Stimulated activated CD8-positive, alpha-beta memory T cell treated with anti-CD3 and anti-CD28 coated beads, Interleukin-7, amount 100 ng/mL, for 48 hours (primary cell): ENCODE measurements at places on chromosomes 2 and 18.

DNA sequence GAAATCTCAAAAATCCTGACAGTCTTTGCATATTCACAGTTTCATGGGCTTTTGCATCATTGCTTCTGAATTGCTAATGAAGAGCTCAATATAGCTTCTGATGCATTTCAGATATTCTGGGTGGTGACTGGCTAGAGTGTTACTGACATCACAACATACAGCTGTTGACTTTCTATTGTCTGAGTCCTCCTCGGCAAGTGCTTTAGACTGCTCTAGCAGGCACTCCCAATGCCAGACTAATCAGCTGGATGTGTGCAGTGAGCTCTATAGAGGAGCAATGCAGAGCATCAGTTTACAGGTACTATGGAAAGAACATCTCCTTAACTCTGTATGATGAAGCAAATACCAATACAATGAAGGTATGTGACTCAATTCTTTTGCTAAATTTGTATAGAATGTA lies 54.9 kb downstream of the R3HDM1 start:
- no peak for DNase-seq

DNA sequence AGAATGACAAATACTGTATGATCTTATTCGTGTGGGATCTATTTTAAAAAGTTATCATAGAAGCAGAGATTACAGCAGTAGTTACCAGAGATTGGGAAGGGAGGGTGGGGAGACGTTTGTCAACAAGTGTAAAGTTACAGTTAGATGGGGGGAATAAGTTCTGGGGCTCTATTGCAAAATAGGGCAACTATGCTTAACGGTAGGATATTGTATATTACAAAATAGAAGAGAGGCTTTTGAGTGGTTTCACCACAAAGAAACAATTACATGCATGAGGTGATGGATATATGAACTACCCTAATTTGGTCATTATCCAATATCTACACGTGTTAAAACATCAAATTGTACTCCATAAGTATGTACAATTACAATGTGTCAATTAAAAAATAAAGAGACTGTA lies 123.4 kb upstream of the NOSTRIN start:
- DNase-seq = no peak

DNA sequence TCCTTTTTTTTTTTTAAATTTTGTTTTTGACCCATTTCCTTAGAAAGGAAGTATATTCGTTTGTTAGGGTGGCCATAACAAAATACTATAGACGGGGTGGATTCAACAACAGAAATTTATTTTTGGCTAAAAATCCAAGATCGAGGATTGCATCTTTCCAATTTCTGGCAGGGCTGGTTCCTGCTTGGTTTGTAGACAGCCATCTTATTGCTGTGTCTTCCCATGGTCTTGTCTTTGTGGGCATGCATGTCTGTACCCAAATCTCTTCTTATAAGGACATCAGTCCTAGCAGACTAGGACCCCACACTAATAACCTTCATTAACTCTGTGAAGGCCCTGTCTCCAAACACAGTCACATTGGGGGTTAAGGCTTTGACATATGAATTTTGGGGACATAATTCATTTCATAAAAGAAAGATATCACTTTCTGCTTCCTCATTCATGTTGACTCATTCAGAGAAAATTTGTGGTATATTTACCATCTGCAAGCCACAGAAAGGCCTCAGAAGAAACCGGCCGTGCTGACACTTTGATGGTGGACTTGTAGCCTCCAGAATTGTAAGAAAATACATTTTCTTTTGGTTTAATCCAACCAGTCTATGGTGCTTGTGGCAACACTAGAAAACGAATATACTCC lies 262.1 kb downstream of the LPIN1 start:
- DNase-seq = no peak

DNA sequence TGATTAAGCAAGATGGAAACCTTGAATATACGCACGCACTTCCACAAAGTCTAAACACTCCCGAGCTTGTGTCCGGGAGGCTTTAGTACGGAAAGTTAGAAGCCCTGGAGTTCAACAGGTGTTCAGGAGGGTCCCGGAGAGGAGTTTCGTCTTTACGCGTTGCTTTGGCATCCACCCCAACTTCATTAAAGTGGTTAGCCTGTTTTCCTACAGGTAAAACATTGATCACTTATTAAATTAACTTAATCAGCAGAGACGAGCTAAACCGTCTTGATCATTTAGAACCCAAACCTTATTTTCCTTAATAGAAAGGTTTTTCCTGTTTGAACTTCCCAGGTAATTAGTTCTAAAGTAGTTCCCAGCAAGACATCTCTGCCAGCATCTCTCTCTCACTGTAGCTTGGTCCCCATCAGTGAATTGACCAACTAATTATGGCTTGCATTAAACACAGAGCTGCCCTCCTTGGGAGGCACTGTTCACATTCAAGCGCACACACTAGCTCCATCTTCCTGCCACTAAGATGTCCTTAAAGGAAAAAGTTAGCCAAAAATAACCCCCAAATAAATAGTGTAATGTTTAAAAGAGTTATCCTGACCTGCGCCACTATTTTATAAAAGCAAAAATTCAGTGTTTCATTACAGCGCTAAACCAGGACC lies 1.4 kb downstream of the NPAS2 start:
- no peak for DNase-seq

GRCh38 chr2:150124739-150125138 lies 362.7 kb downstream of the RND3 start:
- no peak for DNase-seq

- no peak for DNase-seq
Observed at GRCh38 chr2:217632043-217632442, 370.8 kb downstream of the TNS1 start.

- no peak for DNase-seq
Observed at GRCh38 chr18:52160636-52161035, 179.4 kb upstream of the DCC start.

GRCh38 chr2:79799729-79800128 lies 286.9 kb downstream of the CTNNA2 start:
- no peak for DNase-seq

DNA sequence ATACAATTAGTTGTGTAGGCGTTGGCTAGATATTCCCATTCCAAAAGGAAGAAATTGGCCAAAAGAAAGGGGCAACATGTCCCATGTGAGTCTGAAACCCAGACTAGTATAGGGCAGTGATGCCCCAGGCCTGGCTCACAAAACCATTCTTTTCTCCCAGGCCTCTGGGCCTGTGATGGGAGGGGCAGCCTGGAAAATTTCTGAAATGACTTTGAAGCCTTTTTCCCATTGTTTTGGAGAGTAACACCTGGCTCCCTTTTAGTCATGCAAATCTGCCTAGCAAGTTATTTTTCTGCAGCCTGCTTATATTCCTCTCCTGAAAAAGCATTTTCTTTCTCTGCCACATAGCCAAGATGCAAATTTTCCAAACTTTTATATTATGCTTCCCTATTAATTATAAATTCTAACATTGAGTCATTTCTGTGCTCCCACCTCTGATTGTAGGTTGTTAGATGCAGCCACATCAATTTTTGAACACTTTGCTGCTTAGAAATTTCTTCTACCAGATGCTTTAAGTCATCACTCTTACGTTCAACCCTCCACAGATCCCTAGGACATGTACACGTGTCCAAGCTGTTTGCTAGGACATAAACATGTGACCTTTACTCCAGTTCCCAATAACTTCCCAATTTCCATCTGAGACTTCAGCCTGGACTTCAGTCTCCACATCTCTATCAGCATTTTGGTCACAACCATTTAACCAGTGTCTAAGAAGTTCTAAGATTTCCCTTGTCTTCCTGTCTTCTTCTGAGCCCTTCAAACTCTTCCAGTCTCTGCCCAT lies 76.1 kb upstream of the MC4R start:
- no peak for DNase-seq

DNA sequence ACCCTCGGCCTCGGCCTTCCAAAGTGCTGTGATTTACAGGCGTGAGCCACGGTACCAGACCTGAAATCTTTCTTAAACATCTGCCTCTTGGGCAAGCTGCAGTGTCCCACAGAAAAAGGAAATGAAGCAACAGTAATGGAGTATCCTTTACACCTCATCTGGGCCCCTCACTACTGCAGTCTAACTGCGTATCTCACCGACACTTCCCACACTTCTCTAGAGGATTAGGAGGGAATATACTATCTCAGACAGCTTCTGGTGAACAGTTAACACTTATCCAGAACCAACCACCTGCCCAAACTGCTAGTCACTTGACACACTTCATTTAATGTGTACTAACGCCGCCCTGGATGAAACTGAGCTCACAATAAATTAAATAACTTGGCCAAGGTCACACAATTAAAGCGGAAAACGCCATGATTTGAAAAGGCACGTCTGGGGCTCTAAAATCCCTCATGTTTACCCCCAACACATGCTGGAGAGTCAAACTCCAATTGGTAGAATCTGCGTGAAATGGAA lies 993 bp downstream of the COX7A2L start:
- DNase-seq = no peak

- no peak for DNase-seq
Observed at GRCh38 chr18:44671914-44672313, 8.8 kb upstream of the SETBP1 start.

DNA sequence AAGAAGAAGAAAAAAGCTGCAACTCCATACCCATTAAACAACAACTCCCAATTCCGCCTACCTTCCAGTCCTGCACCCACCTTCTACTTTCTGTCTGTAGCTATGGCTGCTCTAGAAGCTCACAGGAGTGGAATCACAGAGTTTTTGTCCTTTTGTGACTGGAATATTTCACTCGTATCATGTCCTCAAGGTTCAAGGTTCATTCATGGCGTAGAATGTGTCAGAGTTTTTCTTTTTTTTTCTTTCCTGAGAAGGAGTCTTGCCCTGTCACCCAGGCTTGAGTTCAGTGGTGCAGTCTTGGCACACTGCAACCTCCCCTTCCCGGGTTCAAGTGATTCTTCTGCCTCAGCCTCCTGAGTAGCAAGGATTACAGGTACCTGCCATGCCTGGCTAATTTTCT lies 97.4 kb upstream of the ODC1 start:
- DNase-seq = no peak
